ENCODE measurements at places on chromosomes 12 and 14.

- no peak for DNase-seq
Measured at GRCh38 chr12:17215759-17216570, 610.0 kb upstream of the LMO3 start.

GRCh38 chr12:24937553-24938244 lies 11.2 kb downstream of the BCAT1 start:
- no peak for DNase-seq

DNA sequence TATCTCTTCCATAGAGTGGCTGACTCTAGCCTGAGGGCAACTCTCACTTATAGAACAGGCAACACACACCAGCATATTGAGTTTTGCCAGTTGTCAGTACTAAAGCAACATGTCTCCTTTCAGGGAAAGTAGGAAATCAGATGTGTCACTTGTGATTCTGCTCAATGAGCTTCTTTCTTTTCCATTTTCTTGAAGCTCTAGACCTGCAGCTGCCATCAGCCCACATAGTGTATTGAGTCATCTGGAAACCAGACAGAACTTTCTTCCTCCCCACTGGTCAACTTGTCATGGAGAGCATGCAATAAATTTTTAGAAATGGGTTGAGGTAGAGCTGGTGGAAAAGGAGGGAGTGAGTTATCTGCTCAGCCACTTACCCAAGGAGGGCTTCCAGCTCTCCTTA lies 209.0 kb upstream of the PLEKHG7 start:
- no peak for DNase-seq

DNA sequence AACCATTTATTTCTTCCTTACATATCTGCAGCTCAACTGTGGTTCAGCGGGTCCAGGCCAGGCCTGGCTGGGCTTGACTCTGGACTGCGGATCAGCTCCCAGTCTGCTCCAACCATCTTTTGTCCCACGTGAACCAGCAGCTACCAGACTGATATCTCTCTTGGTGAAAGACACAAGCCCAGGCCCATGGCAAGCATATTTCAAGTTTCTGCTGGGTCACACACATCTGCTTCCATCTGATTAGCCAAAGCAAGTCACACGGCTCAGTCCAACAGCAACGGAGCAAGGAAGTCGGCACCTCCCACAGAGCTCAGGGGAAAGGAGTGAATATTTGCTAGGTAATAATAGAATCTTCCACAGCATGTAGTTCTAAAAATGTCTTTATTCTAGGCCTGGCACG lies 24.7 kb upstream of the MARK3 start:
- no peak for DNase-seq

- no peak for DNase-seq
Measured at GRCh38 chr12:24741216-24741615, 207.7 kb downstream of the BCAT1 start.

GRCh38 chr12:65122703-65123102 lies 1.6 kb upstream of the WIF1 start:
- DNase-seq: no peak

DNA sequence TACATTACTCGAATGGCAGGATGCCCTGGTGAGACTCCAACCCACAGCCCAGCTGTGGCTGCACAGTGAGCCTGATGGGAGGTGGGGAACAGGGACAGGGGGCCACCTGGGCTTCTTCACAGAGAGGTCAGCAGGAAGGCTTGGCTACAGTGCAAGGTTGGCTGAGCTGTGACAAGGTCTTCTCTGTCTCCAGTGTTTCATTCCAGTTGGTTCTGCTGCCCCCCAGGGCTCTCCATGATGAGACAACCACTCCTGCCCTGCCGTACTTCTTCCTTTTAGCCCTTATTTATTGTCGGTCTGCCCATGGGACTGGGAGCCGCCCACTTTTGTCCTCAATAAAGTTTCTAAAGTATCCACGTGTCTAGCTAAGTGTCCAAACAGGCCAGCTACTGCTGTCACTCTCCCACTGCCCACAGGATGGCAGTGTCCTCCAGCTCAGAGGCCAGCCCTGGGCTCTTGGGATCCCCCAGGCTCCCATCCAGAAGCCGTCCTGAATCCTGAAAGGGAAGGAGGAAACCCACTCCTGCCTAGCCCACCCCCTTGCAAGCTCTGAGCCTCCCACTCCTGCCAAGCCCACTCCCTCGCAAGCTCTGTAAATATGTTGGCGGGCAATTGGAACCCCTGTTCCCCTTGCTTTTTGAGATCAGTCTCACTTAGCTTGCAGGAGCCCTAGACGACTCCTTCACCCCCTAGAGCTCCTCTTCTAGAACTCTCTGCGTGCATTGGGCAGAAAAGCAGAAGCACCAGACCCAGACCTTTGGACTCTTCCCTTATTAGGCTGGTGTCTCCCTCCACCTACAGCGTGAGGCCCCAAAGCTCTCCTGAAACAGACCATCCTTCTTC lies 5.4 kb downstream of the C1QL4 start:
- DNase-seq: no peak

- DNase-seq: no peak
Measured at GRCh38 chr12:40215982-40216381, 8.8 kb upstream of the LRRK2 start.

- no peak for DNase-seq
Measured at GRCh38 chr12:89817501-89818226, 109.0 kb upstream of the ATP2B1 start.

DNA sequence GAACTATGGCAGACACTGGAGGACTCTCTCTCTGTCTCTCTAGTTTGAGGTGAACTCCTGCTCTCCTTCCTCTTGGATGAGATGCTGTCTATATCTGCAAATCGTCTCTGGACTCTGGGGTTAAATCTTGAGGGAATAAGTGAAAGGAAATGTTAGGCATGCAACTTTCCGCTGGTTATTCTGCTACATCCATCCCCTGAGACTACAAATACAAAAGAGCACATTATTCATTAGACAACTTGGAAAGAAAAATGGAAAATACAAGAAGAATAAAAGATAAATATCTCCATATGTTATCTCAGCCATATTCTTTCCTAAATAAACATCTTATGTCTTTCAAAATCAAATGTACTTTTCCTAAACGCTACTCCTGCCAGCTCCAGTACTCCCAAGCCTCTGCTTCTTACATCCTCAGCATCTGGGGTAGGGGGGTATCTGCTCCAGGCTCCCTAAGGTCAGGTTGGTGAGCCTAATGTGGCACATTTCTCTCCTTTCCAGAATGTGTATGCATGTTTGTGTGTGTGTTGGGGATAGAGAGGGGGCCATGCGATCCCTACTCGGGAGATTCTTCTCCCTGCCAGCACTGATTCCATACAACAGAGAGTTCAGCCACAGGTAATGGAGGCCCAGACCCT lies 102.9 kb upstream of the FSCB start:
- DNase-seq: no peak

GRCh38 chr14:97824218-97824617 lies 1027.0 kb downstream of the VRK1 start:
- no peak for DNase-seq

Data from activated T-cell treated with anti-CD3 and anti-CD28 coated beads for 1 hour (primary cell).